ENCODE measurements at places on chromosomes 7 and 10.

- DNase-seq = no peak
Measured at GRCh38 chr7:95375591-95376257, 20.5 kb downstream of the PON3 start.

GRCh38 chr10:49595713-49596492 lies 14.2 kb upstream of the SLC18A3 start:
- DNase-seq = no peak

GRCh38 chr10:71679425-71679824 lies 40.2 kb downstream of the C10orf105 start:
- DNase-seq = no peak

GRCh38 chr10:69728335-69728870 lies 73.3 kb upstream of the COL13A1 start:
- no peak for DNase-seq

DNA sequence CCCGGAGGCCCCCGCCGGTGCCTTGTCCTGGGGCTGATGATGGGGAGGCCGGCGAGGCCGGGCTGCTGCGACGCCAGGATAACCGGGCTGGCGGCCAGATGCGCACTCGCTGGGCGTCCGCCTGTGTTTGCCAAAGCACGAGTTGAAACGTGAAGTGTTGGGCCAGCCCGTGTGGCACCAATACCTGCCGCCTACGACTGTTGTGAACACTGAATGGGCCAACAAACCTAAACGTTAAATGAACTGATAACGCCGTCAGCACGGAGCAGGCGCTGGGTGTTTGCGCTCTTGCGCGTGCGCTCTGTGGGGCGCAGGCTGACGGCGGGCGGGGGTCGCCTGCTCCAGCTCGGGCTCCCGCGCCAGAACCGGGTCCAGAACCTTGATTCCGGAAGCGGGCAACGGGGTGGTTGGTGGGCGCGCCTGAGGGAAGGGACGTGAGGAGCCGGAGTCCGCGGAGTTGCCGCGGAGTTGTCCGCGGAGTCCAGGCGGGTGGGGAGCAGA lies 658 bp downstream of the CYP2E1 start:
- DNase-seq = no peak
